Midbrain (tissue), 1 donor: ENCODE measurements at places on chromosomes 1 and 21.

GRCh38 chr1:204059970-204060369 is 12.9 kb upstream of the SOX13 start:
- no peak for DNase-seq

GRCh38 chr1:27668121-27668807 is 3.7 kb downstream of the IFI6 start:
- no peak for DNase-seq

GRCh38 chr1:57307392-57308170 is 116.3 kb downstream of the DAB1 start:
- no peak for DNase-seq

GRCh38 chr1:8858888-8859706 is 19.4 kb downstream of the ENO1 start:
- peak; percentile 52 for DNase-seq

GRCh38 chr21:30674312-30674711 is 31.6 kb downstream of the KRTAP20-3 start:
- DNase-seq: no peak

GRCh38 chr1:62726011-62726442 is 37.8 kb upstream of the DOCK7 start:
- DNase-seq: peak; percentile 42
